Amygdala (tissue), 56 donors: ENCODE measurements at places on chromosomes 4 and X.

GRCh38 chr4:52592287-52592686 is 66.8 kb downstream of the USP46 start:
- no peak for DNase-seq

- DNase-seq, result no peak
Measured at GRCh38 chr4:2796849-2797544, 4.1 kb downstream of the SH3BP2 start.

- DNase-seq, result no peak
Measured at GRCh38 chrX:119552508-119552907, 12.7 kb downstream of the STEEP1 start.

GRCh38 chrX:49915361-49916222 is 6.8 kb upstream of the CLCN5 start:
- DNase-seq, result peak; percentile 3

DNA sequence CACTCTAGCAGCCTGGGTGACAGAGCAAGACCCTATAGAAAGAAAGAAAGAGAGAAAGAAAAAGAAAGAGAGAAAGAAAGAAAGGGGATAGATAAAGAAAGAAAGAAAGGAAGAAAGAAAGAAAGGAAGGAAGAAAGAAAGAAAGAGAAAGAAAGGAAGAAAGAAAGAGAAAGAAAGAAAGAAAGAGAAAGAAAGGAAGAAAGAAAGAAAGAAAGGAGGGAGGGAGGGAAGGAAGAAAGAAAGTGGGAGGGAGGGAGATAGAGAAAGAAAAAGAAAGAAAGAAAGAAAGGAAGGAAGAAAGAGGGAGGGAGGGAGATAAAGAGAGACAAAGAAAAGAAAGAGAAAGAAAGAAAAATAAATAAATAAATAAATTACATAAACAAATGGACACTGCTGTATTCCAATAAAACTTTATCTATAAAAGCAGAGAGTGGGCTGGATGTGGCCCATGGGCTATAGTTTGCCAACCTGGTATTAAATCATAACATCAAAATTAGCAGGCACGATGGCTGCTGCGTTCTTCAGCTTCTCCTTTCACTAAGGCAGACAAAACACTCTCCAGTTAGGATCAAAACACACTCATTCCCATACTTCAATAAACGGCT is 165.0 kb downstream of the ZNF674 start:
- DNase-seq, result no peak

DNA sequence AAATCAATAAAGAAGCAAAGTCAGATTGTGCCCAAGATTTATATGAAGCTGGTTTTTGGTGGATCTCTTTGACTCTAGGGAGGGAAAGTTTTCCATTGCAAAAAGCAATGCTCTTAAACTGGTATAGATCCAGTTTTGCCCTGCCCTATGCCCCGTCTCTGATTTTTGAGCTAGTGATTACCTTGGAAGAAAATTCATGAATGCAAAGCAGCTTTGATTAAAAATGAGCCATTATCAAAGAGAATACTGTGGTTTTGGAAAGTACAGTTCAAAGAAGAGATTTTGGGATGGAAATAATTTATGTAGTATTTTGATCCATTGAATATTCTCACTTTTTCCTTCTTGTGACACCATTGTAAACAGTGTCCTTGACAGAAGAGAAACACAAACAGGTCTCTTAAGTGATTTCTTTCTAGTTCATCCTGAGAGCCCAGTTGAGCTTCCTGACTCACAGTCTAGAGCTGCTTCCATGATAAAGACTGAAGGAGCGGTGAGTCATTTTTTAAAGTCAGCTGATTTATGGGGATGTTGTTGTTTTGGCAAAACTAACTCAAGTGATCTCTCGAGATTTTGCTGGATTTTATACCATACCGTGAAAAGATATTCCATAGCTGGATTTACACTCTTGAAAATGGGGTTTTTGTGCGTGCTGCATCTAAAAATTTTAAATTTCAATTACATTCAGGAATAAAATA is 76.7 kb downstream of the AFF1 start:
- no peak for DNase-seq

DNA sequence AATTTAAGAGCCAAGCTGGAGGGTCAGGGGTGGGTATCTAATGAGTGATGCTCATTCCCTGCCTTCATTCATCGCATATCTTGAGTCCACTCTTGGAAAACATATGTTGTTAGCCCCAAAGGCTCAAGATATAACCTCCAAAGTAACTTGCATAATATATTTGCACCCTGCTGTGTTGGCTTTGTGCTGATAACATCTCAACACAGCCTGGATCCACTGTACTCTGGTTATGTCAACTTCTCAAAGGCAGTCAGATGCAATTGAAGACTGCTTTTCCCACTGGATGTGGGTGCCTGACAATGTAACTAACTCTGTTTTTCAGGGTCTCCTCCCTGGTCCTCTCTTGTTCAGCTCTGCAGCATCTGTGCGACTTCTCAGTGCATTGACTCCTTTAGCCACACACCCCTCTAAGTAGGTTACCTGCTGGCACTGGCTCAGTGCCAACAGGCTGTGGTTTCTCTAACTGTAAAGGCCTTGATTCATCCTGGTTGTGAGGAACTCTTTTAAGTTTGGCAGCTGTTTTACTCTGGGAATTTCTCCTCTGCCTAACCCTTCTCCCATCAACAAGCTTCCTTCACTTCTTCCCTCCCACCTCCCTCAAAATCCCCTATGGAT is 28.1 kb downstream of the SLC16A2 start:
- no peak for DNase-seq

- DNase-seq, result no peak
Measured at GRCh38 chr4:91826186-91826585, 477.6 kb upstream of the GRID2 start.

- no peak for DNase-seq
Measured at GRCh38 chr4:5409237-5409636, 299.1 kb downstream of the EVC2 start.

DNA sequence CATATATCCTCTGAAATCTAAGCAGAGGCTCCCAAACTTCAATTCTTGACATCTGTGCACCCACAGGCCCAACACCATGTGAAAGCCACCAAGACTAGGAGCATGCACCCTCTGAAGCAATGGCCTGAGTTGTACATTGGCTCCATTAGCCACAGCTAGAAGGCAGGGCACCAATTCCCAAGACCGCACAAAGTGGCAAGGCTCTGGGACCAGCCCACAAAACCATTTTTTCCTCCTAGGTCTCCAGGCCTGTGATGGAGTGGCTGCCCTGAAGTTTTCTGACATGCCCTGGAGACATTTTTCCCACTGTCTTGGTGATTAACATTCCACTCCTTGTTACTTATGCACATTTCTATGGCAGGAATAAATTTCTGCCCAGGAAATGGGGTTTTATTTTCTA is 232.2 kb upstream of the GRID2 start:
- DNase-seq, result no peak

DNA sequence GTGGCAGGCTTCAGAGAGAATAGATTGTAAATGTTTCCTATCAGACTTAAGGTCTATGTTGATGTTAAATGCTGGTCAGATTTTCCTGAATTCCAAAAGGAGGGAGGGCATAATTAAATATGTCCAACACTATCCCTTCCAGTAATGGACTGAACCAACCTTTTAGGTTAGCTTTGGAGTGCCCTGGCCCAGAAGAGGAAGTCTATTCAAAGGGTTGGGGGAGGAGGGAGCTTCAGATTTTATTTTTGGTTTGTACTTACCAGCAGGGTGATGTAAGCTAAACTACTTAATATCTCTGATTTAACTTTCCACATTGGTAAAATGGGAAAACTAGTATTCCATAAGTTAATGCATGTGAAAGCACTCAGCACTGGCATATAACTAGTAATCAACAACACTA is 91.1 kb downstream of the RBM46 start:
- no peak for DNase-seq

DNA sequence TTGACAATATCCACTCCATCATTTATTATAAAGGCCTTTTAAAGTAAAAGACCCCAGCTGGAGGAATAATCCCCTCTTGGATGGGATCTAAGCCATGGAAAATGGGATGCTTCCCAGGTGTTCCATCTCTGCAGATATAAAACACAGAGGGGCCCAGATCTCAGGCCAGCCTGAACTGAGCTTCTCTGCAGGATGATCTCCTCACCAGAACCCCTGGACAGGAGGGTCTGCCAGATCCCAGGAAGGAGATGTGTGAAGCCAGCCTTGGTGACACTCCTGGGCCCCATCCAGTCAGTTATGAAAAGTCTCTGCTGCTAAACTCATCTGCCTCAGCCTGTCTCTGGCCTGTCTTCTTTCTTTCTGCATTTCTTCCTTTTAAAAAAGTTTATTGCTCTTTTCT is 56.7 kb downstream of the HTRA3 start:
- DNase-seq, result no peak

- DNase-seq, result no peak
Measured at GRCh38 chr4:136731025-136731424, 801.3 kb downstream of the PCDH18 start.

- DNase-seq, result peak; percentile 58
Measured at GRCh38 chr4:158768555-158769174, at the start of gene FNIP2. Gene FNIP2 (plus strand): TSS chr4:158769026. CDS start chr4:158769213, 187 bp downstream.

- no peak for DNase-seq
Measured at GRCh38 chr4:12545812-12546211, 938.3 kb downstream of the RAB28 start.

GRCh38 chr4:46442963-46443362 is 53.0 kb upstream of the GABRA2 start:
- no peak for DNase-seq
